ENCODE measurements at places on chromosomes 3 and 15.

- DNase-seq: peak; percentile 14
Observed at GRCh38 chr3:37492977-37493471, 318.6 kb upstream of the LRRFIP2 start.

DNA sequence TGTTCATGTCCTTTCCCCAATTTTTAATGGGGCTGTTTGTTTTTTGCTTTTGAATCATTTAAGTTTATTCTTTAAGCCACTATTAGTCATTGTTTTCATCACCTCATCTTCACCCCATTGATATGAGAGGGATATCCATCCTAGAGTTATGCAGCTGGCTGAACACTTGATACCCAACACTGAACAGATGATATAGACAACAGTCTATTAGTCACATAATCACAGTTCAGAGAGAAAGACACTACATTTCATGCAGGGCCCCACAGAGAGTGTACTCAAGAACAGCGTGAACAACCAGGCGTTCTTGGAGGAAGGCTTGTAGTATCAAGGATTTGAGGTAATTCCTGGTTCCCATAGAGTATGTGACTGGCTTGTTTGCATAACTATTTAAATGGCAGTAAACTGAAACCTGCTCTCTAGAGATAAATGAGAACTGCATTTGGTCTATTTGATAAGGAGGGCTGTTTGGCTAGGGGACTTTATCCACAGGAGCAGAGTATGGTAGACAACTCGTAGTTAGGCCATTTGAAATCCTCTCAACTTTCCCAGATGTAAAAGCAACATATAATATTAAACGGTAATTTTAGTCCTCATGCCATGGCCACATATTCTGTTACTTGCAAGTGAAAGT, 618.7 kb downstream of the SI start:
- no peak for DNase-seq

DNA sequence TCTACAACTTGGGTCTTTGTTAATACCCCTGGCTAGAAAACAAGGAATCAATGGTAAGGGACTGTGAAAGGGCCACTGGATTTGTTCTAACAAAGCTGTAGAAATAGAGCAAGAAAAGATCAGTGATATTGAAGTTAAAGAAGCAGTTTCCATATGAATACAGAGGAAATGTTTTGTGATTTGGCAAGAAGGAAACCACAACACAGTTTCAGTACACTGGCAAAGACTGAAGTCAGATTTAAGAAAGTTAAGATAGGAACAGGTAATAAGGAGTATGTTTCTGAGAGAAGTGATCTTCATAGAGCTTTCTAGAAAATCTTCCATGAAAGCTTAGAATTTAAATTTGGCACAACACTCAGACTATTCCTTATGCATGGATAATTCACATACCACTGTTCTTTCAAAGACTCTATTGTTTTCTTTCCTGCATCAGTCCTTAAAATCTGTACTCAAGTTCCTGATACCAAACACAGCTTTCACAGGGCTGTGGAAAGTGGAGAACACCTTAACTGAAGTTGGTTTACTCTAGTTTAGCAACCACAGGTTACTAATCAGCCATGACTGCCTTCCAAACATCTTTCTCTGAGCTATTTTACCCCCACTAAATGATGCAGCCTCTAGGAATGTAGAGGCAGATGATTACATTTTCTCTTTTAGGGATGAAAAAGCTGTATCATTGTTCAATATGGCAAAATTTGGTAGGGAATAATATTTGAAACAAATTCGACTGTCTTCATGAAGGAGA, 32.4 kb upstream of the ALCAM start:
- no peak for DNase-seq

DNA sequence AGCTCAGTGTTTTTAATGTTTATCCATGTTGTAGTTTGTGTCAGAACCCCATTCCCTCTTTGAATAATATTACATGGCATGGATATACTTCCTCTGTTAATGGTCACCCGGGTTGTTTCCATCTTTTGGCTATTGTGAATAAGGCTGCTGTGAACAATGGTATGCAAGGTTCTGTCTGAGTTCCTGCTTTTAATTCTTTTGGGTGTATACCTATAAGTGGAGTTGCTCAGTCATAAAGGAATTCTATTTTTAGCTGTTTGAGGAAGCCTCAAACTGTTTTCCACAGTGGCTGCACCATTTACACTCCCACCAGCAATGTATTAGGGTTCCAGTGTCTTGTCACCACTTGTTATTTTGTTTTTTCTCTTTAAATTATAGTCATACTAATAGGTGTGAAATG, 99.6 kb downstream of the SLC25A26 start:
- no peak for DNase-seq

DNA sequence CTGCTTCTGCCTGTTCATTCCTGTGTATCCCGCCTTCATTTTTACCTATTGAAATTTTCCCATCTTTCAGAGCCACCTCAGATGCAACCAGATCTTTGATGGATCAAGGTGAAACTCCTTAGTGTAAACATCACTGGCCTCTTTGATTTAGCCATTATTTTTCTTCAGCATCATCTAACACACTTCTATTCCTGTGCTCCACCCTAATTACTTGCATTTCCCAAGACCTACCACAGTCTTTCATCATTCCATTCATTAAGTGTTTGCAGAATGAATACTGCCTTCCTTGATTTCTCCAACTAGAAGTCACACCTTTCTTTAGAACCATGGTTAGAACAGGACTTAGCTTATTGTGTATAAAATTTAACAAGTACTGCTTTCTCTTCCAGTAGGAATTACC, 55.5 kb upstream of the SKIL start:
- no peak for DNase-seq

- DNase-seq: no peak
Observed at GRCh38 chr15:73951601-73952000, 25.3 kb downstream of the LOXL1 start.

GRCh38 chr15:52143873-52144272, 31.3 kb upstream of the BCL2L10 start:
- DNase-seq: peak; percentile 76

DNA sequence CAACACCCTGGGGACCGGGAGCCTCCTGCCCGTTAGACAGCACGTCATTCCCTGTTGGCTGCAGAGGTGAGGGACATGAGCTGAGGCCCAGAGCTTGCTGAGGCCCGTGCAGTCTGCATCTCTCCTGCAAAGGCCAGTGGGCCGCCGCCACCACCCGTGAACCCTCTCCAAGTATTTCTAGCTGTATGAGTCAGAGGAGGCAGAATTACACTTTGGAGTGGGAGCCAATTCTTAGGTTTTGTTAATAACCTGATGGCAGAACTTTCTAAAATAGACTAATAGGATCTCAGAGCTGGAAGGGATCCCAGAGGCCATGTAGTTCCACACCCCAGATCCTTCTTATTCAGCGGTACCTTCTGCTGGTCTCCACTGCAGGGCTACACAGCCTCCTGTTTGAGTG, 335.2 kb upstream of the CTDSPL start:
- DNase-seq: no peak

DNA sequence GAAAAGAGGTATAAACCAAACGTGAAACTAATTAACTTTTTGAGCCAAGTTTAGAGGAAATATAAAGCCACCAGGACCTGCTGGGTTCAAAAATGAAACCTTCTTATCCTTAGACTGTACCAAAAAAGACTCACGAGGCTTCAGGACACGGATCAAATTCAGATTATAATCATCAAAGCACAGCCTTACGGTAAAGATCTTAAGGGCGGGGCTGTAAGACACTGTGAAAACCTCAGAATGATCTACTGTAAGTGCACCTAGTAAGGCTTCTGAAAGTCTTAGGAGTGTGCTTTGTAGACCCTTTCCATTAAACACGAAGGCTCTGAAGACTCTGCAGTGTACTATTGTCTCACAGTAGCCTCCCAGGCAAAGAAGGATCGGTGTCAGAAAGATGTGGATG, 26.8 kb downstream of the TARS3 start:
- DNase-seq: no peak

DNA sequence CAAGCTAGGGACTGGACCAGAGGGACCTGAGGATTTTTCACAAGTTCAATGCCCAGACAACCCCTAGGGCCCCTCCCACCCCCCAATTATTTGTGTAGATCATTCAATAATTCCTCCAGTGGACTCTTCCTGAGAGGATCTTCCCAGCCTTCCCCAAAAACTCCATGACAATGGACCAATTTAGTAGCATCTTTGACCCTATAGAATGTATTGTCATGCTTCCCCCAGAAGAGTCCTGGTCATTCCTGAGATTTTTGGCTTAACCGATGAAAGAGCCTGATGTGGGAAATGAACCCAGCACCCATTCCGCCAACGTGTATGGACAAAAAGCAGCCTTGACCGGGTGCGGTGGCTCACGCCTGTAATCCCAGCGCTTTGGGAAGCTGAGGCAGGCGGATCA, 119.2 kb upstream of the RNF7 start:
- DNase-seq: no peak

DNA sequence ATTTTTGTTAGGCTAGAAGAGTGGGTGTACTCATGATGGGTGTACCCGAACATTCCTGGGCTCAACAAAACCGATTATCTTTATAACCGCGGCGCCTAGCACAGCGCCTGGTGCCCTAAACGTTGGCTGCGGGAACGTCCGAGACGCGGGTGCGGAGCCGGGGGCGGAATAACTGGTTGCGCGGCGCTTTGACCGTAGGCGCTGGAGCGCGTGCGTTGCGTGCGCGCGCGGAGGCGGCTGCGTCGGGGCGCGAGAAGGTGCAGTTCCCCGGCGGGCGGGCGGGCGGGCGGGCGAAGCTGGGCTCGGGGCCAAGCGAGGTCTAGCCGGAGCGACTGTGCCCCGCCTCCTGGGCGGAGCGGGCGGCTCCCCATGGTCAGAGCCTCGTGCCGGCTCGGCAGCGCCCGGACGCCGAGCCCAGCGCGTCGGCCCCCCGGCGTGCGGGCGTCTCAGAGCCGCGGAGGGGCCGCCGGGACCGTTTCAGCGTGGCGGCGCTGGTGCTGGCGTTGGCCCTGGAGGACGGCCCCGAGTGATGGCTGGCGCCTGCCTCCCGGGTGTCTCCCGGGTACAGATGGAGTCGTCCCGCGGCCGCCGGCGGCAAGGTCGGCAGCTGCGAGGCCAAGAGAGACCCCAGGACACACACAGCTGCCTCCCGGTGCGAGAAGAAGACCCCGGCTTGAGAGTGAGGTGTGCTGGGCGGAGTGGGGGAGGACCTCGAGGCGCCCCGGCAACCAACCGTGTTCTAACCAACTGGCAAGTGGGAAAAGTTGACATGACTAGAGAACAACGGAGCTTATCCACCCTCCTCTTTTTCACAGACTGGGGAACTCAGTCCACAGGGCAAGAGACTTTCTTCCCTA, at the start of gene PLAAT1:
PLAAT1 (plus strand) TSS at position 373 of the 857 bp plus-strand sequence. CDS start 14,429 bp downstream, outside the sequence.
- peak; percentile 71 for DNase-seq

GRCh38 chr15:90184786-90185704, 16.1 kb upstream of the SEMA4B start:
- peak; percentile 69 for DNase-seq

- DNase-seq: no peak
Observed at GRCh38 chr3:25854635-25855034, 64.7 kb downstream of the OXSM start.

- no peak for DNase-seq
Observed at GRCh38 chr3:114903213-114903612, 243.9 kb downstream of the ZBTB20 start.

DNA sequence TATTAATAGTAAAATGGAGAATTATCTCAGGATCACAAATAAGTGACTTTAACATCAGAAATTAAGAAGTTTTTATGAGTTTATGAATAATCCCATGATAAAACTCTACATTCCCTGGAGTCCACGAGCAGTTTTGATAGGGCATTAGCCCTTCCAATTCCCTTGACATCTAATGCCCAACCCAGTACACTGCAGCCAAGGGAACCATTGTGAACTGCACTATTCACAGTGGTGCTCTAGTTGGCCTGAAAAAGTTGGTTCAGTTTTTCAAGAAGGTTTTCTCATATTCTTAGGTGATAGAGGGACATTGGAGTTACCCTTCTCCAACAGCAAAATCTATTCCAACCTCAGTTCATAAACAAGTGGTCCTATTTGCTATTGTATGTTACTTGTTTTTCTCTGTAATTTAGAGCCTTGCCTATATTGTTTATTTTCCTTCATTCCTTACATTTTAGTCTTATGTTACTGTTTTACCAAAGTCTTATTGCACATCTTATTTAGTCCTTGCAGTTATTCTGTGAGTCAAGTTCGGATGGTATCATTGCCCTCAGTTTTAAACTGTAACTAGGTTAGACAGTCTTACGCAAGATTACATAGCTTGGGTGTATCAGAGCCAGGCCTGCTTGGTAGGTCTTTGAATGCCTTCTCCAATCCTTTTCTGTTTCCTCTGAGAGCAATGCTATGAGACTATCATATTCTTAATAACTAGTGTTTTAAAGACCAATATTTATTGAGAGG, 57.9 kb upstream of the SAMMSON start:
- no peak for DNase-seq

DNA sequence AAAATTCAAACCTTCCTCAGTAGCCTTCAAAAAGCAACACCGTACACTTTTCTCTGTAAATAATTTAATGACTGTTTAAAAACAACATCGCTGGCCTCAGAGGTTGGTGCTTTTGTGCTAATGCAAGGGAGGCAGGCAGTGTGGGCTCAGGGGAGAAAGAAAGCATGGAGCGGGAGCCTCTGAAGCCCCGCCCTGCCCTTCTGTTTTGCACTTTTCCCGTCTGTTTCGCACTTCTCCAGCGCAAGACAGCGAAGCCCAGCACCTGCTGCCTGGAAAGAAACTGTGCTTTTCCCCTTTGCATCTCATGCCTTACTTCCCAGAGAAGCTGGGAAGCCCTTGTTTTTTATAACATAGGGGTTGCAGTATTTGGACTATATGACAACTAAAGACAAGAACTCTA, 23.1 kb downstream of the TRPM1 start:
- DNase-seq: peak; percentile 47

DNA sequence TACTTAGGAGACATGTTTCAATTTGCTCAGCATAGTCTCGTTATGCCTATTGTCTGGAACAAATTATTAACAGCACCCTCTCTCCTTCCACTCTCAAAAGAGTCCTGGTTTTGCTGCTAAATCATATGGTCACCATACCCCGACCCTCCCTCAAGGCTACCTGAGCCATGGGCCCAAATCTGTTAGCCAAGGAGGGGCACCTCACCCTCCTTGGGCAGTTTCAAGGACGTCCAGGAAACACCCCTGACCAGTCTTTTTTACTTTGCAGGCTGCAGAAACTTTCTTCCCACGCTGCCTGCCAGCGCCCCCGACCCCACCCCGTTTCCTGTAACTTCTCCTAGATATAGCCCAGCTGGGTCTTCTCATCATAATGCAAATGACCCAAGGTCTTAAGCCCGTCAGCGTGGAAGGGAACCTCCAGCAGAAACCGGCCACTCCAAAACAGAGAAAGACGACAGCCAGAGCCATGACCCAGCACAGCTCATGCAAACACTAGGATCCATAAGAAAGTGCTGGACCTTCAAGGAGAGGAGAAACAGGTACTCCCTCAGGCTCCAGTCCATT, 62.3 kb downstream of the ADCY5 start:
- DNase-seq: no peak

DNA sequence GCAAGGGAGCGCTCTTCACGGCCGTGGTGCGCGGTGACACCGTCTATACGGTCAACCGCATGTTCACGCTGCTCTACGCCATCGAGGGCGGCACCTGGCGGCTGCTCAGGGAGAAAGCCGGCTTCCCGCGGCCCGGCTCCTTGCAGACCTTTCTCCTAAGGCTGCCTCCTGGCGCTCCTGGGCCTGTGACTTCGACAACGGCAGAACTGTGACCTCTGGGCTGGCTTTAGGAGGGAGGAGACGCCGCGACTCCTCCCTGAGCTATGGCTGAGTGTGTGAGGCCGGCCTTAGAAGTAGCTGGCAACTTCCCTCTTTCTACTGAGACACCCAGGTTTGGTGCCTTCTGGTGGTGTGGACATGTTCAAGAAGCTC, 1.4 kb downstream of the KBTBD13 start:
- DNase-seq: peak; percentile 93

GRCh38 chr3:188861842-188862744, 309.7 kb upstream of the TPRG1 start:
- no peak for DNase-seq

- DNase-seq: no peak
Observed at GRCh38 chr3:170999737-171000242, 26.7 kb downstream of the SLC2A2 start.

GRCh38 chr3:27827041-27827440, 104.9 kb upstream of the EOMES start:
- DNase-seq: no peak
